Occipital lobe (tissue), 3 donors: ENCODE measurements at places on chromosomes 13 and 19.

GRCh38 chr13:59960683-59961082 lies 203.0 kb downstream of the DIAPH3 start:
- no peak for DNase-seq

DNA sequence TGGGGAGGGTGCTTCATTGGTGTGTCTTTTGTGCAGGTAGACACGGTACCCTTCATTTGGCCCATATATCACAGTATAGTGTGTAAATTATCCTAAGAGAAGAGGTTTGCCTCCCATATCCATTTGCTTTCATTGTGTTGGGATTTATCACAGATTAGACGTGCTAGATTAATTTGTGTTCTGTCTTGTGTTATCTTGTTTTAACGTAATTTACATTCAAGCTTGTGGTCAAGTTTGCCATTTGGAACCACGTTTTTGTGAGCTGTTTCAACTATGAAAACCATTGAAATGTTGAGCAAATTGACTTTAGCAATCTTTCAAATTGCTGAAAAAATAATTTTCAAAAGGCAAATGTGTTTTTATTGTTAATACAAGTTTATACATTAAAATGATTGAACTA lies 1826.5 kb downstream of the SLITRK5 start:
- no peak for DNase-seq

DNA sequence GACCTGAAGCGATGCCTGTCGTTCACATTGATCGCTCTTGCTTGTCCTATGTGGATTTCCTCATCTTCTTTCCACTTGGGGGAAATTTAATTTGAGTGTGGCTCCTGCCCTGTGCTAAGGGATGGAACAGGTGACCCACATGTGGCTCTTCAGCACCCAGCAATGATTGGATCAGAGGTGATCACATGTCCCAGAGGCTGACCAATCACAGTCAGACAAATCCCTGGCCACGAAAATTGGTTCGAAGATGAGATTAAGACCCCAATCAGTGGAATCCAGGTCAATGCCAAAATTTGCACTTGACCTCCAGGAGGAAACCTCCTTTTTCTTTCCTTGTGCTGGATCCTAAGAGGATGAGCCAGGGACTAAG lies 23.7 kb downstream of the AMER2 start:
- DNase-seq, result no peak

- no peak for DNase-seq
Observed at GRCh38 chr19:10102787-10103236, 334 bp upstream of the ANGPTL6 start.

- DNase-seq, result no peak
Observed at GRCh38 chr13:46386392-46387063, 524 bp downstream of the RUBCNL start.

DNA sequence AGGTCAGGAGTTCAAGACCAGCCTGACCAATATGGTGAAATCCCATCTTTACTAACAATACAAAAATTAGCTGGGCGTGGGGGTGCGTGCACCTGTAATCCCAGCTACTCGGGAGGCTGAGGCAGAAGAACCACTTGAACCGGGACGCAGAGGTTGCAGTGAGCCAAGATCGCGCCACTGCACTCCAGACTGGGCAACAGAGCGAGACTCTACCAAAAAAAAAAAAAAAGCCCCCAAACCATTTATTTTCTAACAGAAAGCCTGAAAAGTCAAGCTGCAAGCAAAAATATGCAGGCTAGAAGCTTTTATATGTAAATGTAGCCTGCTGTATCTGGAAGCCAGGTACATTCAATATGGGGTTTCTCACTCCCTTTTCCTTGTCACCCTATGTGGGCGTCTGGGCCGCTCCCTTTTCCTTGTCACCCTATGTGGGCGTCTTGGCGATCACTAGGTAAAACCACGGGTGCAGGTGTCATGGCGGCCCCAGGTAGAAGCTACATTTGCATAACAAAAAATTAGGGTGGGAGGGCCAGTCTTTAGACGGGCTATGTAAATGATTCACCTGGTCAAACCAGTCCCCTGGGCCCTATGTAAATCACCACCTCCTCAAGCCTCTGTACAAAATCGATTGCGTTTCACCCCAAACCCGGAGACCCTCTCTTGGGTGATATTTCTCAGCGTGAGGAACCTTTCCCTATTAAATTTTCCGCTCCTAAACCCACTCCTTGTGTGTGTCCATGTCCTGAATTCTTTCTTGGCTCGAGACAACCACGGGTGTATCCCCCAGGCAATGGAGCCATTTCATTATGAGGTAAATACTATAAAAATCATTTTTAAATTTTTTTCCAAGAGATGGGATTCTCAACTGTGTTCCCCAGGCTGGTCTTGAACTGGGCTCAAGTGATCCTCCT lies 2.1 kb downstream of the TRIM13 start:
- DNase-seq, result no peak

DNA sequence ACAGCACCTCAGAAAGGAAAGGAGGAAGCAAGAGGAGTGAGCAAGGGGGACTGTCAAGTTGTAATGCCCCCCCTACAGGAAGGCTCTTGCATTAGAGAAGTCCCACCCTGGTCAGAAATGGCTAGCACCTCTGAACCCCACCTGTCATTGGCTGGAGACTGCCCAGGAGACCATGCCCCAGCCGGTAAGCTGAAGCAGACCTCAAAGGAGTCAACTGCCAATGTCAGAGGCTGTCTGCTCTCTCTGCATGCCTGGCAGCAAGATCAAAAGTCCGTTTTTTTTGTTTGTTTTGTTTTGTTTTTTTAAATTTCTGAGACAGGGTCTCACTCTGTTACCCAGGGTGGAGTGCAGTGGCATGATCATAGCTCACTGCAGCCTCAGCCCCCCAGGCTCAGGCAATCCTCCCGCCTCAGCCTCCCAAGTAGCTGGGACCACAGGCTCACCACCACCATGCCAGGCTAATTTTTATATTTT lies 8.1 kb upstream of the BCL3 start:
- no peak for DNase-seq

GRCh38 chr13:73603646-73604045 lies 530.6 kb downstream of the KLF12 start:
- no peak for DNase-seq

- no peak for DNase-seq
Observed at GRCh38 chr13:33744589-33745369, 73.2 kb upstream of the RFC3 start.

DNA sequence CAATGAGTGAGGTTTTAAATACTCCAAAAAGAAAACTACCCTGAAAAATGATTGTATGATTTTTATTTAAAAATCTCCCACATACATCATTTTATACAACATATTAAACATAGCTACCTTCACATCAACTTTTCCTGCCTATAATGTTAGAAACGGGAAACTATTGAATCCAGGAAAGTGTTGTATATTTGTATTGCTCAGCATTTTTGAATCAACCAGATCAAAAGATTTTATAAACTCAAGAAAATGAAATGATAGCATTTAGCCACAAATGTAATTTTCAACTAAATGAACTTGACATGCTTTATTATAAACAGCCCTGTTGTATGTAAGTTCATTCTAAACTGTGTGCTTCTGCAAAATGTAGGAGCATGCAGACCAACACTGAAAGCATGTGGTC lies 124.6 kb upstream of the SLC10A2 start:
- DNase-seq, result no peak

DNA sequence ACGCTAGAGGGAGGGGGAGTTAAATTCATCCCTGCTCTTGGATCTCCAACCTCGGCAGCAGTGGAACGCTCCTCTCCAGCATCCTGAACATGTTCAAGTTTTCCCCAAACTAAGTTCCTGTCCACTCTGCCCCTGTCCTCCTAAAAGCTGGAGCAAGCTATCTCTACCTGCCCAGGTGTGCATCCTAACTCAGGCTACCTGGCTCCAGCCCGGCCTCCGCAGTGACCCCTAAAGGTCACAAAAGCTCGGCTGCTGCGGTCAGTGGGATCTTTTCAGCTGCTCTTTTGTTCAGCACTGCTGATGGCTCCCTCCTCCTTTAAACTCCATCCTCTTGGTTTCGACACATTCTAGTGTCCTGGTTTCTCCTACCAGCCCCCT lies 1.4 kb downstream of the DCUN1D2 start:
- DNase-seq, result no peak

DNA sequence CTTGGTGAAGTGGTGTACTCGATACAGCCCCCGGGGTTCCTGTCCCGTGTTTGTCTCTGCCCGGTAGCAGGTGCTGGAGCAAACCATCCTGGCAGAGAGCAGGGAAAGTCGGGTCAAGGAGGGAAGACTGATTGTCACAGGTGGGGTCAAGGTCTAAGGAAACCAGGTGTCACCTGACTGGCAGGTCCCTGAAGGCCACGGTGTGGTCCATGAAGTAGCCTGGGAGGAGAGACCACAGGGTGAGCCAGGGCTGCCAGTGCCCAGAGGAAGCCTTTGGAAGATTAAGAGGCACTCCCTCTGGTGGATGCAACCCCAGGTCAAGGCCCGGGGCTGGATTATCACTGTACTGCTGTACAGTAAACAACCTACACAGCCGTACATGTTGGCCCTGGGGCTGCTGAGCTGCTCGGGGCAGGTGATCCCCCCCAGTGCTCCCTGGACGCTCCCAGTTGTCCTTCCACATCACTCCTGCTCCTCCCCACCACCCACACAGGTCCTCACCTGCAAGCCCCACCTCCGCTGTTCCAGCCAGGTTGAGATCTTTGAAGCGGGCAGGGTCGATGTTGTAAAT lies 6.0 kb upstream of the CCER2 start:
- DNase-seq, result no peak

GRCh38 chr13:82330499-82330898 lies 1551.8 kb downstream of the SLITRK1 start:
- no peak for DNase-seq

GRCh38 chr19:16589917-16590316 lies 17.7 kb upstream of the SLC35E1 start:
- no peak for DNase-seq

DNA sequence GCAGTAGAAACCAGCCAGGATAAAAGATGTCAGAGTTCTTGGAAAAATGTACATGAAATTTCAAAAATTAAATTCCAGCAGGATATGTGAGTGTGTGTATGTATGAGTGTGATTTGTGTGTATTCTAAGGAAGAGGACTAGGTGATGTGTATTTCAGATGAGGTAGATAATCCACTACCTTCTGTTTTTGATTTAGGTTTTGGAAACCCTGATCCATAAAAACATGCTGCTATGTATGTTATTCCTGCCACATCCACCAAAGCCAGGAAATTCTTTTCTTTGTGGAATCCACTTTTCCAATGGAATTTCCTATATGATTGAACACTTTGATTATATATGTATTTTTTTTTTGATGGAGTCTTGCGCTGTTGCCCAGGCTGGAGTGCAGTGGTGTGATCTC lies 276.9 kb downstream of the UQCRFS1 start:
- no peak for DNase-seq

- no peak for DNase-seq
Observed at GRCh38 chr13:30257468-30258099, 49.8 kb downstream of the KATNAL1 start.

GRCh38 chr19:18649371-18650020 lies 12.7 kb downstream of the KLHL26 start:
- DNase-seq, result no peak

GRCh38 chr13:41837629-41838028 lies 123.3 kb downstream of the VWA8 start:
- DNase-seq, result no peak

- DNase-seq, result no peak
Observed at GRCh38 chr13:103187721-103188156, 121.5 kb upstream of the SLC10A2 start.

- DNase-seq, result no peak
Observed at GRCh38 chr13:106287351-106287750, 248.1 kb downstream of the EFNB2 start.

DNA sequence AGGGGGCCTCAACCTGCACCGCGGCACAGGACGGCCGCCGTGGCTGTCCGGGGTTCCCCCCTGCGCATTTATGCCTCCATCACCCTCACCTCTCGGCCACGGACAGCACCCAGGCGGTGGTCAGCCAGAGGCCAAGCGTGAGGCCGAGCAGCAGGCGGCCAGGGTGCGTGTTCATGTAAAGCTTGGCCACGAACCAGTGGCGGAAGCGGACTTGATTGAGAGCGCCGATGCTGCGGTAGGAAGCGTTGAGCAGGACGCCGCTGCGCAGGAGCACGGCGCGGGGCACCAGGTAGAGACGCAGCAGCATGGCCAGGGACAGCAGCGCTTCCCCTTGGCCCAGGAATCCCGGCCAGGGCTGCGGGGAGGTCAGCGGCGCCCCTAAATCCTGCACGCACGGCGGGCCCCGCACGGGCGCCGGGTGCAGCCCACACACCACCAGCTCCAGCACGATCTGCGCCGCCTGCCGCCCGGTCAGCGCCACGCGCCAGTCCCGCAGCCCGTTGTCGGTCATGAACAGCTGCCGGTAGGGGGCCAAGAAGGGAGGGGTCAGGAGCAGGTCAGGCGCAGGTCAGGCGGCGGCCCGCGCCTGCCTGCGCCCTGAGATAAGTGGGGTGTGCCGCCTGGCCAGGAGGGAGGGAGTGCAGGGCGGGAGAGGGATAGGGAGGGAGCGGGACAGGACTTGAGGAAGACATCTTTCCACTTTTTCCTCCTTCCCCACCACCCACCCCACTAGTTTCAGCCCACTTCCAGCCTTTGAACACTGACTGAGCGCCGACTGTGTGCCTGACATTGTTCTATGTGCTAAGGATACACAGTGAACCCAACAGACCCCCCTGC lies 6.5 kb downstream of the KCNN4 start:
- DNase-seq, result peak; percentile 51

GRCh38 chr13:46350003-46350402 lies 37.0 kb downstream of the RUBCNL start:
- no peak for DNase-seq

DNA sequence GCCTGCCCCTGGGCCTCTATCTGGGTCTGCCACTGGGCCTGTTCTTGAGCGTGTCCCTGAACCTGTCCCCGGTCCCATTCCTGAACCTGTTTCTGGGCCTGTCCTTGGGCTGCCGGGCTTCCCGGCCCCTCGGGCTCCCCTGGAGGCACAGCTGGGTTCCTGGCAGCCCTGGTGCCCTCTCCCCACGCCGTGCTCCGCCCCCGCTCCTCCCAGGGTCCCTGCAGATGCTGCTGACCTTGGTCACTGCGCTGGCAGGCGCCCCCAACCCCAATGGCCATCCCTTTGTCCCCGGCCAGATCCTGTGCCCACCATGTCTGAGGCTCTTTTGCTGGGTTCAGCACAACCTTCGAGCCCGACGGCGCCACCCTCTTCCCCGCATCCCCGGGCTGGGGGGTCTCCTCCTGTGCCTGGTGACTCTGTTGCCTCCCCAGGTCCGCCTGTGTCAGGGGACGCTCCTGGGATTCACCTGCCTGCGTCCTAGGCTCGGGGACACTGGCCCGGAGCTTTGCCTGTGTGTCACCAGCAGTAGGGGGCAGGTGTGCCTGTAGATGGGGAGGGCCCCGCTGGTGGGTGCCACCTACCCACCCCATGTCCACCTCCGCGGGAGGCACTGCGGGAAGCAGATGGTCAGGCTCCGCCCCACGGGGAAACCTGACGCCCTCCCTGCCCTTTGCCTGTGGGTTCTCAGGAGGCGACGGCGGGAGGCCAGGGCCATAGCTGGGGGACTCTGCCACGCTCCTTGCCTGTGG lies 41.0 kb upstream of the GRTP1 start:
- no peak for DNase-seq

- peak; percentile 27 for DNase-seq
Observed at GRCh38 chr19:57068921-57069697, 50.7 kb upstream of the USP29 start.
